ENCODE measurements at places on chromosomes 3 and 15. TPM values are rescaled to one million over a fixed set of nuclear protein-coding genes. Genes with fewer than 3 reads are reported as not detected.

The MAP4 gene
- 40.2 TPM for total RNA-seq

The ALG1L2 gene
- not detected for total RNA-seq

The OR5K3 gene
- total RNA-seq: not detected

The DUOX2 gene
- not detected for total RNA-seq

The TUSC7 gene
- not detected for total RNA-seq

The ATP10A gene
- total RNA-seq: 0.54 TPM

The DISP2 gene
- total RNA-seq: under 0.01 TPM

The ARPP21 gene
- total RNA-seq: not detected

The ITIH4 gene
- 0.43 TPM for total RNA-seq

The SLC12A8 gene
- total RNA-seq: 0.11 TPM

The PRRT3 gene
- total RNA-seq: 0.52 TPM

The TIGIT gene
- not detected for total RNA-seq

The MORC1 gene
- total RNA-seq: not detected

The TNNC1 gene
- not detected for total RNA-seq

The FOXB1 gene
- not detected for total RNA-seq

The C2CD4A gene
- total RNA-seq: 2.3 TPM

The SLC24A5 gene
- total RNA-seq: not detected

The TMC3 gene
- not detected for total RNA-seq

The GNB5 gene
- 58.2 TPM for total RNA-seq

All from dermis lymphatic vessel endothelial cell (primary cell).